ENCODE measurements at places on chromosomes 2 and 18.

DNA sequence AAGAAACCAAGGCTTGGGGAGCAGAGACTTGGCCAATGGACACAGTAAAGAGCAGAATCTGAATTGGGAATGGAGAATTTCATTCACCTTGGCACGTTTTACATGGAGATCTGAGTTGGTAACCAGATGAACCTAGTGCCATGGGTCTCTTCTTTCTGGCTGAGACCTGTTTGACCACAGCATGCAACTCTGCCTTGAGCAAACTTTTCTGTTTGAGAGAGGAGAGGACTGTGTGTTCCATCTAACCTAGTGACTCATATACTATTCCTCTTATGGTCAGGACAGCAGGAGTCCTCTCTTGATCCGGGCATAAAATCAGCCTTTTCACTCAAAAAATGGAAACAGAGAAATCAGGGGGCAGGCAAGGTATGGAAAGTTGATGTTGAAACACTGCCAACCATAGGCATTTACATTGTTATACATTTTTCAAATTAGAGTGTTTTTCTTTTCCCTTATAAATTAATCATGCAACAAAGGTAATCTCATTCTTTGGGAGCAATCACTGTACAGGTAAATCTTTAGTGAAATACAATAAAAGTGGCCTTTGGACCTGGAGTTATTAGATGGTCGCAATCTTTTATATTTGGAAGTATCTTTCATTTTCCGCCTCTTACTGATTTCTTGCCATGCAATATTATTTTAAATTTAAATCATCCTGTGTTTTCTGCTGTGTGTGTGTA is 86.7 kb downstream of the NRP2 start:
- DNase-seq, result no peak

- no peak for DNase-seq
Observed at GRCh38 chr18:55763298-55763697, 175.3 kb upstream of the TCF4 start.

- DNase-seq, result no peak
Observed at GRCh38 chr2:64980183-64980582, 9.0 kb upstream of the SLC1A4 start.

DNA sequence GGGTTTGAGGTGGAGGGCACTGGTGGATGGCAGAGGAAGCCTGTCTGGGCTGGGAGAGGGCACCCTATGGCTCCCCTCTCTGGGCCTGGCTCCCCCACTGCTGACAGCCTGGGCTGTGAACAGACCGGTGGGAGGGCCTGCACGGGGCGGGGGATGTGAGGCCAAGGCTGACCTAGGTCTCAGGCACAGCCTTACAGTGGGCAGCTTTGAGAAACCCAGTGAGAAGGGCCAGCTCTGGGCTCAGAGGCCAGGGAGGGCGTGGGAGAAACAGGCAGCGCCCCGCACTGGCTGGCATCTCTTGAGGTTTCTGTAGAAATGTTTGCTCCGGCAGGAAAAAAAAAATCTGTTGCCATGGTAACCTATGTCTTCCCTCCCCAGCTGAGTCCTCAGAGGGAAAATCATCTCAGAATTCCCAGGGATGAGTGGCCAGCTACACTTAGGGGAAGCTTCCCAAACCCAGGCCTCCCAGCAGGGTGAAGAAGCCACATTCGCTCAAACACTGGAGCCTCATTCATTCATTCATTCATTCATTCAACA is 71.7 kb upstream of the TAF1B start:
- no peak for DNase-seq

GRCh38 chr2:232375164-232375563 is 3.4 kb upstream of the ALPP start:
- no peak for DNase-seq

DNA sequence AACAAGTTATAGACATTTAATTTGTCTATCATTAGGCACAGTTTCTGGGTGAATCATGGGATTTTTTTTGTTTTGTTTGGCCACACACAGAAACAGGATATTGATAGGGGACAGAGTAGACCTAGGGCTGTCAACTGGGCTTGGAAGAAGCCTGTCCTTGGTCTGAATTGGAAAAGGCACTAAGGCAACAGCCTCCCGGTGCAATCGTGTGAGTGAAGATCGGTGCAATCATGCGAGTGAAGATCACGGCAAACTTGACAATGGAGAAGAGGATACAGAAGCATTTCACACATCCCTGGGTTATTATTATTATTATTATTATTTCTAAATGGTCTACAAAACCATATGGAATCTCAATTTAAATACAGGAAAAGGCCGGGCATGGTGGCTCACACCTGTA is 94.5 kb downstream of the ACKR3 start:
- no peak for DNase-seq

- no peak for DNase-seq
Observed at GRCh38 chr2:138474100-138474825, 27.3 kb upstream of the SPOPL start.

DNA sequence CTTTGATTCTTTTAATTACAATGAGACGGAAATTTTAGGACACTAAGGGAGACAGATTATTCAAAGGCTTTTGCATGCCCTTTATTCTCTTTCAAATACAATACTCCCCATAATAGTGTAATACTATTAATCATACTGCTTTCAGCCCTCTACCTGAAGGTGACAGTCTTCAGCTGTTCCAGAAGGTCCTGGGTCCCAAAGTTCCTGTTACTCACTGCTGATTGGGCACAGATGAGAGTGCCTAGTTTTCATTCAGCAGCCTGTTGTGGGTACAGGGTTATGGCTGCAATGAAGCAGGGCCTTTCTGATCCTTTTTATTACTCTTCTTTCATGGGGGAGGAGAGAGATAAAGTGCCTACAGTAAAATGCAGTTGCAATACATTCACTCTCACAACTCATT is 80.2 kb downstream of the NUP35 start:
- DNase-seq, result no peak

- no peak for DNase-seq
Observed at GRCh38 chr2:161337247-161337646, 29.0 kb downstream of the PSMD14 start.
